ENCODE measurements at places on chromosomes 11 and 22.
A peak's percentile ranks its signal among the peaks of the same experiment; 100 is the strongest.

- DNase-seq = no peak
Observed at GRCh38 chr11:110106713-110107274, 13.6 kb downstream of the ZC3H12C start.

DNA sequence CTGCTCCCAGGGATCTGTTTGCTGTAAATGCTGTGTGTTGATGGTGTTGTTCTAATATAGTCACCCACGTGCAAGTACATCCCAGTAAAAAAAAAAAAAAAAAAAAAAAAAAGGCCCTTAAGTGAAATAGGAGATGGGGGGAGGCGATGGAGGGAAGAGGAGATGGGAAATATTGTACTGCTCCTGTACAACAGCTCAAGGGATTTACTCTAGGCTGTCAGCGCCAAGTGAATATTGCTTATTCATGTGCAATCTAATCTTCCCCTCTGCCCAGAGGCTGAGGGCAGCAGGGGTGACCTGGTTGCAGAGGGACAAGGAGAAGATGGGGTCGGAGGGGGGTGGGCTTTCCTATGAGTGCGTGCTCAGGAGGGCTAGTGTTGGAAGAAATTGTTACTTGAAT lies 206.2 kb upstream of the CADM1 start:
- DNase-seq = no peak

DNA sequence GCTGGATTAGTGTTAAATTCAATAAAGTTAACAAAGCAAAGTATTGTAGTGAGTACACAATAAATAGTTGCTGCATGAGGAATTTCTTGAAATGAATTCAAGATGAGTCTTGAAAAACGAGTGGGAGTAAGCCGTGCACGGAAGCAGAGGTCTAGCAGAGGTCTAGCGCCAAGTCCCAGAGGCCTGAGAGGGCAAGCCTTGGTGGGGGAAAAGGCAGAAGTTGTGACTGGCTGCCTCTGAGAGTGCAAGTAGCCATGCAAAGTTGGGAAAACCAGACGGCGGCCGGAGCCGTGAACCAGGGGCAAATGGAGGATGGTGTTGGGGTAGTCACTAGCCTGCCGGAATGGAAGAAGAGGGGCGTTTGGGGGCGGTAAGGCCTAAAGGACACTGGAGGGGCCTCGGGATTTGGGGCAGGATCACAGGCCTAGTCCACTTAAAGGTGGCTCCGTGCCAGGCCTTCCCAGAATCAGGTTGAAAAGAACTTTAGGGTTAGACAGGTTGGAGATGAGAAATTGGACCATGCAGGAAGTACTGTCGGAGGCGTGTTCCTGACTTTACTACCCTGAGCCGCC lies 379 bp upstream of the SLC3A2 start:
- DNase-seq = peak; percentile 92

GRCh38 chr22:40637183-40638150 lies 948 bp upstream of the MRTFA start:
- DNase-seq = no peak

- DNase-seq = no peak
Observed at GRCh38 chr11:131027491-131027890, 111.2 kb upstream of the SNX19 start.

Data from cardiac fibroblast (primary cell).